ENCODE measurements at places on chromosomes 7 and 10.

- DNase-seq = no peak
These were observed 266.2 kb downstream of the SLC25A13 start for GRCh38 chr7:96055717-96056116.

DNA sequence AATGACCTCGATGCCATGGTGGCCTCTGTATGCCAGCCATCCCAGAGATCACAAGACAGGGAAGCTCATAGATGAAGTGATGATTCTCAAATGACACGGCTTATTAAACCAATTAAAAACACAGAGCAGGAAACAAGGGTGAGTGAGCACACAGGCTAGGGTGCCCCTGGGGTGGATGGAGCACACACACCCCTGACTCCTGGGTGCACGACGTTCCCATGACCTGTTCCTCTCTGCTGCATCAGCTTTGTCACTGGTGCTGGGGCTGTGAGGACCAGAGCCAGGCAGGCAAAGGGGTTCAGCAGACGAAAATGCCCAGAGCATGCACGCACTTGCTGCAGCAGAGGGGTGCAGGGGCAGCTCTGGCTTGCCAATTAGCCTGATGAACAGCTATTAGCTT is 86.5 kb upstream of the LRRC4 start:
- no peak for DNase-seq

GRCh38 chr10:59757966-59758365 is 4.7 kb upstream of the MRLN start:
- no peak for DNase-seq

DNA sequence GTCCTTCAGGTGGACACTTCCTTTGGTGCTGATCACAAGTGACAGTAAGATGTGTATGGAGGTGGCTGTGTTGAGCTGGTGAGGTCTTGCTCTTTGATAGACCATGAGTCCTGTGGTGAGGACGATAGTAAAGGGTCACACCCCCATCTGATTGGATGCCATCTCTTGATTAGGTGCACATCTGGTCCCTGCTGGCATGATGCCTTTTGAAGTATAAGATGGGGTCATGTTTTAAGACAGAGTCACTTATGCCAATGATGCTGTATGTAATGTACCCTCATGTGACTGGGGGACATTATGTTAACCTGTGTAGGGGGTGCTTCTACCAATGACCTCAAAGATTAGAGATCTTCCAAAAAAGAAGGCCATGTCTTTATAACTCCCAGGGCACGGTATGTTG is 644.6 kb downstream of the ACTR3B start:
- DNase-seq = no peak

DNA sequence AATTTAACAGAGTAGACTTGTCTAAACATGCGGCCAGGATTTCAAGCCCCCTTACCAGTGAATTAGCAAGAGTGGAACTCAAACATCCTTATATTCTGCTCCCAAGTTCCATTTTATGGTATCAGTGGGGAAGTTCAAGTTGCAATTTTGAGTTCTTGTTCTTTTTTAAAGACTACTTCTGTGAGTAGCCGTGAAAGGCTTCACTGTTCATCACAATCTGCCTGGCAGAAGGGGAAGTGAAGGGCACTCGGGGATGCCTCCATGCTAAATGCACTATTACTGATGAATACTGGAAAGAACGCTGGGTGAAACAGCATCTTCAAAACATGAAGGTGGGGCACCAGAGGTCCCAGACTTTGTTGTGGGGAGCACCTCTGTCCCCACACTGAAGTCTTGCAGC is 22.4 kb upstream of the FGL2 start:
- DNase-seq = no peak

- no peak for DNase-seq
These were observed 20.4 kb downstream of the DNAJB12 start for GRCh38 chr10:72334196-72334824.

GRCh38 chr7:80135309-80136104 is 876 bp downstream of the GNAI1 start:
- DNase-seq = no peak

- no peak for DNase-seq
These were observed 4.8 kb downstream of the NYAP1 start for GRCh38 chr7:100488333-100489095.

- DNase-seq = no peak
These were observed 77.6 kb downstream of the VPS41 start for GRCh38 chr7:38831259-38831996.

GRCh38 chr7:6294839-6295238 is 22.4 kb upstream of the CYTH3 start:
- no peak for DNase-seq
